Substantia nigra (tissue), 51 donors: ENCODE measurements at places on chromosomes 2 and 18.

GRCh38 chr2:143333847-143334246 is 204.6 kb downstream of the ARHGAP15 start:
- no peak for DNase-seq

DNA sequence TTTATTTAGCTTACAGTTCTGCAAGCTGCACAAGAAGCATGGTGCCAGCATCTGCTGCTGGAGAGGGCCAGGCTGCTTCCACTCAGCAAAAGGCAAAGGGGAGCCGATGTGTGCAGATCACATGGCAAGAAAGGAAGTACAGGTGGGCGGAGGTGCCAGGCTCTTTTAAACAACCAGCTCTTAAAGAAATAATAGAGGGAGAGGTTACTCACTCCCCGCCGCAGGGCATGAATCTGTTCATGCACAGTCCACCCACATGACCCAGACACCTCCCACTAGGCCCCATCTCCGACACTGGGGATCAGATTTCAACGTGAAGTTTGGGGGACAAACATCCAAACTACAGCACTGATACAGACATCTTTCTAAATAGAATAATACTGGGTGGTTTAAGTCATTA is 105.8 kb downstream of the MTCL1 start:
- DNase-seq = no peak

DNA sequence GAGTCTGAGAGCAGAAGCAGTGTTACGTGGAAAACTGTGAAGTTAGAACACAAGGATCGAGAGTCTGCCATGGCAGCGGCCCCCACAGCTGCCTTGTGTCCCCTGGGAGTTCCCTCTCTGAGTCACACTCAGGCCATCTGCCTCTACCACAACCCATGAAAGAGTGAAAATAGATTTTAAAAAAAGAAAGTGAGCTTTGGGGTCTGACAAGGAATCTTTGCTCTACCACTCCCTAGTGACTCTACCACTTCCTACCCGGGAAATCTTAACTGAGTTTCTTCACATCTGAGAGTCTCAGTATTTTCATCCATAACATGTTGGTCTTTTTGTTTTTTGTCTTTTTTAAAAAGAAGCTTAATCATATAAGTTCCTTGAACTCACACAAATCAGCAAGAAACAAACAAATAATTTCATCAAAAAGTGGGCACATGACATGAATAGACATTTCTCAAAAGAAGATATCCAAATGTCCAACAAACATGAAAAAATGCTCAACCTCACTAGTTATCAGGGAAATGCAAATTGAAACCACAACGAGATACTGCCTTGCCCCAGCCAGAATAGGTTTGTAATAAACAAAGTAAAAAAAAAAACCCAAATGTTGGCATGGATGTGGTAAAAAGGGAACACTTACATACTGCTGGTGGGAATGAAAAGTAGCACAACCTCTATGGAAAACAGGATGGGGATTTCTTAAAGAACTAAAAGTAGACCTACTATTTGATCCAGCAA is 2.4 kb upstream of the MSGN1 start:
- DNase-seq = no peak

DNA sequence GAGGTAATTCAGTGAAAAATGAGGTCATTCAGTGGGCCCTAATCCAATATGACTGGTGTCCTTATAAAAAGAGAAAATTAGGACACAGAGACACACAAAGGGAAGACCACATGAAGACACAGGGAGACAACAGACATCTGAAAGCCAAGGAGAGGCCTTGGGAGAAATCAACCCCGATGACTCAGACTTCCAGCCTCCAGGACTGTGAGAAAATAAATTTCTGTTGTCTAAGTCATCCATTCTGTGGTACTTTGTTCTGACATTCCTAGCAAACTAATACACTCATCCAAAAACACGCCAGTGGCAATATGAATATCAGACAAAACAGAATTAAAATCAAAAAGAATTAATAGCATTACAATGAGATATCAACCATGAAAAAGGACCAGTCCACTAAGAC is 303.7 kb downstream of the SS18 start:
- no peak for DNase-seq

- DNase-seq = no peak
Measured at GRCh38 chr18:79510731-79511241, 115.1 kb downstream of the NFATC1 start.

DNA sequence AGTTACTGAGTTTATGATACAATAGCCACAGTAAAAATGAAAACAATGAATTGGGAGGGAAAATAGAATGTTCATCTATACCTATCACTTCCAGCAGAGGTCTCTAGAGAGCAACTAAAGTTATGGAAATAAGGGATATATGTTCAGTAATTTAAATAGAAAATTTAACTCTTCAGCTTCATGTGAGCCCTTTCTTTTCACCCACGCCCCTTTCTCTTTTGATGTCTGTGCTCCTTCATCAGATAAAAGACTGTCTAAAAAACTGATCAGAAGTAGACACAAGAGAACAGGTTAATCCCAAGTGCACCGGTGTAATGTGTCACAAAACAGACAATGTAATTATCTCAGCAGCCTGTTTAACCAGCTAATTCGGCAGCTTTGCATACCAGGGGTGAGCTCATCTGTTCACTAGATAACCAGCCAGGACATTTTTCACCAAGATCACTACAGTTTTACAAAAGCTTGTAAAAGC is 238.5 kb upstream of the ERBB4 start:
- no peak for DNase-seq

GRCh38 chr18:37935086-37935485 is 369.5 kb upstream of the CELF4 start:
- DNase-seq = no peak

DNA sequence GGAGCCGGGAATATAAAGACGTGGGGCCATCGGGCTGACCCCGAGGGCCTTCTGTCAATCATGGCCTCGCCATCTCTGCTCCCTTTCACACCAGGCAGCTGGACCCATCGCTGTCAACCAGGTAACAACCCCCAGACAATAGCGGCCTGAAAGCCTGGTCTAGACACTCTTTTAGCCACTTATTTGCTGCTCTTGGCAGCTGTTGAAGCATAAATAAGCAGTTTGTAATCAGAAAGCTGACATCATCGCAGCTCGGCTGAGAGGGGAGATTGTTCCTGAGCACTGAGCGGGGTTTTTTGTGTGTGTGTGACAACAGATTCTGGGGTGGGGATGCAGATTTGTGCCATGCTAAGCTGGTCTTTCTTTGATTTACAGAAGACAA is 423.6 kb upstream of the POU3F3 start:
- peak; percentile 46 for DNase-seq

- no peak for DNase-seq
Measured at GRCh38 chr18:8484951-8485350, 124.3 kb upstream of the RAB12 start.
